Esophagus muscularis mucosa (tissue), 4 donors: ENCODE measurements at places on chromosomes 13 and 19. TPM values are rescaled to one million over a fixed set of nuclear protein-coding genes. Genes with fewer than 3 reads are reported as not detected.

The ZNF792 gene
- total RNA-seq = 4.6 TPM

The PSG3 gene
- total RNA-seq = not detected

GRCh38 chr13:32001154-32001768 is 30.3 kb upstream of the FRY start:
- no peak for DNase-seq

DNA sequence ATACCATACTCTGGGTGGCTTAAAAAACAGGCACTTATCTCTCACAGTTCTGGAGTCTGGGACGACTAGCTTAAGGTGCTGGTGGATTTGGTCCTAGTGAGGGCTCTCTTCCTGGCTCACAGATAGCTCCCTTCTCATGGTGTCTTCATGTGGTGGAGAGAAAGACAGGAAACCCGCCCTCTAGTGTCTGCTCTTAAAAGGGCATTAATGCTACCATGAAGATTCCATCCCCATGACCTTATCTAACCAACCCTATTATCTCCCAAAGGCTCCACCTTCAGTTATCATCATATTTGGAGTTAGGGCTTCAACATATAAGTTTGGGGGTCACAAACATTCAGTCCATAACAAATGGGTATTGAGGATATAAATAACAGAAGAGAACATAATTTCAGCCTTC is 139.4 kb downstream of the HS6ST3 start:
- DNase-seq = no peak

DNA sequence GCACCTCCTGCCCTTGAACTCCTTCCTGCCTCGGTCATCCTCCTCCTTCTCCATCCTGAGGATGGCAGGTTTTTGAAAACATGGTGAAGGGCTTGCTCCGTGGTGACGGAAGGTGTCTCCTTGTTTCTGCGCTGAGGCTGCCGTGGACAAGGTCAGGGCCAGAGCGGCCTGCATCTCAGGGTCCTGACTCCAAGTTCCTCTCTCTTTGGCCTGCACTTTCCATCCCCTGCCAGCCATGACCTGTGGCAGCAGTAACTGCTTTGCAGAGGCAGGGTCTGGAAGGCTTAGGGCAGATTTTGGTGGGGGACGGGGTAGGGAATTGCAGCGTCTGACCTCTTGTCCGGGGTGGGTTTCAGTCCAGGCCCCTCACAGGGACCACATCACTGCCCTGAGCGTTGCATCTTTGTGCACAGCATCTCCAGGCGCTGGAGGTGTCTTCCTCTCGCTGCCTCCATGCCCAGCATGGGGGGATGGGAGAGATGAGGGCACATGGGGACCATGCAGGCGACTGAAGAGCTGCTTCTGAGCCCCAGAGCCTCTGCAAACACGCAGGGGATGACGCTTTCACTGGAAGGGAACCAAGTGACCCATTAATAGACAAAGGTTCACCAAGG is 216.8 kb downstream of the TEX29 start:
- DNase-seq = no peak

DNA sequence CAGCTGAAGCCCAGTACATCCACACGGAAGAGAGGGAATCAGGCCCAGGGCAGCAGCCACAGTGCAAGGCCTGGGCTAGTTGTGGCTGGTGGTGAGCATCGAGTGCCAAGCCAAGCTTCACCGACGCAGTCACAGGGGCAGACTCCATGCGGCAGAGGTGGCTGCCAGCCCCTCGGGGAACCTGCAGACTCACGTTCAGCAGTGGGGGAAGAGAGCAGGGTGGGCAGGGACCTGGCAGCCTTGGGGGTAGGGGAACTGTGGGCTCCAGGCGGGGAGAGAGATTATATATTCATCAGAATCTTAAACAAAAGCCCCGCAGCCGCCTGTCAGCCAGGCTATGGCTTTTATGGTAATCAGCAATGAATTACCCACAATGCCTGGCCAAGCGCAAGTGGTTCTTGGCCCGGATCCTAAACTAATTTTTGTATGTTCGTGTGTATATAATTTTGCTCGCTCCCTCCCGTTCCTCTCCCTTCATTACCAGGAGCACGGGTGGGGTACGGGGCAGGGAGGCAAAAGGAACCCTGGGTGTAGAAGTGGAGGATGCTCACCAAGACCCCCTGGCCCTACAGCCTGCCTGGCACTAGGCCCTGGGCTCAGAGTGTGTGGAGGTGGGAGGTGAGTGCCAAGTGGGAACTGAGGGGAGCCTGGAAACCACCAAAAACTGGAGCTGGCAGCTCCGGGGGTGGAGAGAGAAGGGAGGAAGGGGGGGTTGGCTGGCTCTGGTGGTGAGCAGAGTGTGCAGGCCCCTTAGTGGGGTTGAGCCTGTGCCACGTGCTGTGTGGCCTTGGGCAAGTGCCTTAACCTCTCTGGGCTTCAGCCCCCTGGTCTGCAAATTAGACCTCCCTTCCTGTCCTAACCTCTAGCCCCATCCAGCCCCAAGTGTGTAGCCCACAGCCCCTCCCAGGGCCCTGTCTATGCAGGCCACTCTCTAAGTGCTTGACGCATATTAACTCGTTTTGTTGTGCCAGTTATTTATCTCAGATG is 31.9 kb downstream of the PTPRS start:
- no peak for DNase-seq

- no peak for DNase-seq
These were observed 53.5 kb downstream of the PTPRS start for GRCh38 chr19:5287066-5287465.

DNA sequence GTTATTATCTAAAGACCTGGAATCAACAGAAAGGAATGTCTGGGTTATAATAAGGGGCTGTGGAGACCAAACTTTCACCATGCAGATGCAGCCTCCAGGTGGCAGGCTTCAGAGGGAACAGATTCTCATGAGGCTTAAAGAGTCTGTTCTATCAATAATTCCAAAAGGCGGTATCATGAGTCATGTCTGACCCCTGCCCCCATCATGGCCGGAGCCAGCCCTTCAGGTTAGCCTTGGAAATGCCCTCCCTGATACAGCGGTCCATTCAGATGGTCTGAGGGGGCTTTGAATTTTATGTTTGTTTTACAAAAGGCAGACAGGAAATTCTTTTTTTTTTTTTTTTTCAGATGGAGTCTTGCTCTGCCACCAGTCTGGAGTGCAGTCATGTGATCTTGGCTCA is 21.7 kb upstream of the LAMP1 start:
- no peak for DNase-seq

DNA sequence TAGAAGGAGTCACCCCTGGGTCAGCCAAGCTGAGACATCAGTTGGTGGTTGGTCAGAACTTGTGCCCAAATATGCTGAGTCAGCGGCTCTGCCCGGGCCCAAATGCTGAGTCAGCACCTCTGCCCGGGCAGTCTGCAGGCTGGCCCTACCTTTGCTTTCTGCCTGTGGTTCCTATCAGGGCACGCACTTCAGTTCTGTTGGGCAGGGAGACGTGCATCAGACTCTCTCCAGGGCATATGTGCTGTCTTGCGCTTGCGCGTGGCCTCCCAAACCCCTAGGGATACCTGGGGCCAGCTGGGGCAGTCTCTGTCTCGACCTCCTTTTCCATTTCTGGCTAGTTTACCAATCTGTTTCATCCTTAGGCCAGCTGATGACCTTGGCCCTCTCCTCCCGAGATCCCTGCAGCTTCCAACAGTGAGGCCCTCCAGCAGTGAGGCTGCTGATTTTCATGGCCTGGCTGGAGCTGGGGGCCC is 24.4 kb upstream of the LDLR start:
- no peak for DNase-seq

GRCh38 chr13:20779405-20779804 is 5.6 kb upstream of the EEF1AKMT1 start:
- no peak for DNase-seq

- no peak for DNase-seq
These were observed 5.9 kb downstream of the ADGRE2 start for GRCh38 chr19:14772467-14772866.

The KCNN1 gene
- 0.23 TPM for total RNA-seq

- DNase-seq = no peak
These were observed 48.6 kb upstream of the GTF3A start for GRCh38 chr13:27375686-27376326.

The DENND1C gene
- 0.46 TPM for total RNA-seq

GRCh38 chr13:41178040-41178439 is 16.3 kb downstream of the KBTBD7 start:
- DNase-seq = no peak

DNA sequence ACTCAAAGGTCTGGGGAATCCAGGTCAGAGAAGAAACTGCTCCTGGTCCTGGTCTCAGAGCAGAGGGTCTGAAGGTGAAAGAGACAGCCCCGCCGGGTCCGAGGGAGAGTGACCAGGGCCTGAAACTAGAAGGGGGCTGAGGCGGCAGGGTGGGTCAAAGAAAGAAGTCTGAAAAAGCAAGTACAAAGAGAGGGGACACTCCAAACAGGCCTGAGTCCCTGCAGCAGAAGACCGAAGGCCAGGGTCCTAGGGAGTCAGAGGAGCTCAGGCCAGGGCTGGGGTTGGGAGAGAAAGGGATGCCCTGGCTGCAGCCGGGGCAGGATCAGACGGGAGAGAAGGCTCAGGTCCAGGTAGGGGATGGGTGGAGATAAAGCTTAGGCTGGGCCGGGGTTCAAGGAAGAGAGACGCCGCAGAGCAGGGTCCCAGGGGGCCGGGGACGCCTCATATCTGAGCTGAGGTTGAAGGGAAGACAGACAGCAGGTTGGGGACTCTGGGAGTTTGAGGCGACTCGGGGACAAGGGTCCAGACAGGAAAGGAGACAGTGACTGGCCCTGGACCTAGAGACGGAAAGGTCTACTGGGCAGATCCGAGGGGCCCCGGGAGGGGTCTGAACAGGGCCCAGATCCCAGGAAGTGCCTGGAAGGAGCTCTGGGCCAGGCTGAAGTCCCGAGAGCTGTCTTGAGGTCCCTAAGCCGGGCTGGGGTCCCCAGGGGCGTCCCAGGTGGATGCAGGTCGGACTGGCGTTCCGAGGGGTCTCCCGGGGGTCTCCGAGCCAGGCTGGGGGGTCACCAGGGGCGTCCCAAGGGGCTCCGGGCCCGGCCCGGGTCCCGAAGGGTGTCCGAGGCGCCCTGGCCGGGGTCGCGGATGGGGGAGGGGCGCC is 795 bp downstream of the MLLT1 start:
- no peak for DNase-seq

DNA sequence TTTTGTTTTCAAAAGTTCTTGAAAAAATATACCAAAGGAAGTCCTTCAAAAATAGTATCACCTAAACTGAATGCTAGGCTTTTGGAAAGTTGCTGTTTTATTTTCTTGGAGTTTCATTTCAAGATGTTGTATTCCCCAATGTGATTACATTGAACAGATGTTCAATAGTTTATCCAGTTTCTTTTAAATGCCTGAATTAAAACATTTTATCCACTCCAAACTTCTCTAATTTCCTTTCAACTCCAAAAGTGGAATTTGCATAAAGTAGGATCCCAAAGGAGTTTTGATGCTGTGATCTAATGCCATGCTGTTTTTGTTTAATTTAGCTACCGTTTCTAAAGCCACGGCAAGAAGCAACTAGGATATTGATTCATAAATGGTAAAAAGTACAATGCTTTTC is 892.5 kb upstream of the SLC10A2 start:
- no peak for DNase-seq

DNA sequence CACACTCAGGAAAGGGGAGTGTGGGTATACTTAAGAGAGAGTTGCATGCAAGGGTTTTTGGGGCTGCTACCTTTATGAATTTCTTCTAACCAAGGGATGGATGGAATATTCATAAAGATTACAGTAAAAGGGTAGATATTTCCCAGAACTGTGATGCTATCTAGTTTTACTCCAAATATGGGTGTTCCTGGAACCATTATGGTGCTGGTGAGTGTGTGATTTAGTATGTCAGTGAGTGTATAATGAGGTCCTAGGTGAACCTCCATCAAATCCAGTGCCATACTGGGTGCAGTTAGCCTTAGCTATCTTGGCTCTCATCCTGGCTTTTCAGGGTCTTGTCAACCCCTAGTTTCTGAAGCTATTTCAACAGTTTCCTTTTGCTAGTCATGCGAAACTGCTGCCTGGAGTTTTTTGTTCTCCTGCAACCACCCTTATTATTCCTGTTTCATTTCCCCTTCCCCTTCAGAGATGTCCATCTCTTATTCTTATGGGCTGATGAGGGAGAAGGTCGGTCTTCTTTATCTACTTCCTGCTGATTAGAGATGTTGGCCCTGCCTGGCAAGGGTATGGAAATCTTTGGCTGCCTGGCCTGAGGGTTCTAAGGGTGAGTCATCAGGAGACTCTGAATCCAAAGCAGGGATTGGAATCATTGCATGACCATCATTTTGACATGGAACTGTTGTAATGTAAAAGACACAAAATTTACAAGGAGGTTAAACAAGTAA is 202.3 kb downstream of the NBEA start:
- DNase-seq = no peak

DNA sequence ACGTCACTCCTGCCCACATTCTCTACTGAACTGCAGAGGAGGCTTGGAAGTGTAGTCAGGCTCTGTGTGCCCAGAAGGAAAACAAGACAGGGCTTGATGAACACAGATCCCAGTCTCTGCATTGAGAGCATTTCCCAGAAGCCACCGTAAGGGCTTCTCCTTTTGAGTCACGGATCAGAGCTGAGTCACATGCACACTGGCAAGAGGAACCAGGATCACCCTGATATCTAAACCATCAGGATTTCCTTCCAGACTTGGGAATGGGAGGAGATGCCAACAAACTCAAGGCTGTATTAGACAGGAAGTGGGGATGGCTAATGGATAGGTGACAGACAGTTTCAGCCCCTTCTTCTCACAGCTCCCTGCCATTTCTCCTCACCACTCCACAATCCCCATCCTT is 17.7 kb upstream of the FBXO17 start:
- no peak for DNase-seq

GRCh38 chr13:30477346-30478195 is 11.8 kb upstream of the HMGB1 start:
- DNase-seq = no peak

The MFSD12 gene
- 87.0 TPM for total RNA-seq

- DNase-seq = no peak
These were observed 3.0 kb downstream of the IRS2 start for GRCh38 chr13:109783447-109783814.

DNA sequence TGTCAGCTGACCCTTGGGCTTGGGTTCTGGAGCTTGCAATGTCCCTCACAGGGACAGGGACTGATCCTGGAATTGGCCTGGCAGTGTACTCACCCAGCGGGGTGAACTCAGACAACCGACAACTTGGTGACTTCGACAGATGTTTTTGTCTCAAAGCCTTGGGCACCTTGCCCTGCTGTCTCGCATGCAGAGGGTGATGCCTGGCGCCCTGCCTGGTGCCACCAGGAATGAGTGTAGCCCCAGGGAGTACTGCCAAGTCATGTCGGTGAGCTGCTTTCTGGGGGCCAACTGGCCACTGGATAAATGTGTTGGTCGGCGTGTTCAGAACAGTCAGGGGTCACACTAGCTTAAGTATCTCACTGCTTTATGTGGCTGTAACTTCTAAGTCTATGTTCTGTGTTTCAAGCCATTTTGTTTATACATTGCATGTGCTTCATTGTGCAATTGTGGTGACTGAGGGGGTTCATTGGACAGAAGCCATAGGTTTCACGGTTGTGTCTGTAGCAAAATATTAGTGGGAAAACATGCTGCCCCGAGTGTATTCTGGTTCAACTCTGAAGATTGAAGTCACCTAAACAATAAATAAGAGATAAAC is 96.3 kb upstream of the TNFSF11 start:
- DNase-seq = no peak

The PLPPR3 gene
- not detected for total RNA-seq

- no peak for DNase-seq
These were observed 82.4 kb upstream of the SGCG start for GRCh38 chr13:23098161-23098907.
